ENCODE measurements at places on chromosomes 2 and 18.
A peak's percentile ranks its signal among the peaks of the same experiment; 100 is the strongest.

DNA sequence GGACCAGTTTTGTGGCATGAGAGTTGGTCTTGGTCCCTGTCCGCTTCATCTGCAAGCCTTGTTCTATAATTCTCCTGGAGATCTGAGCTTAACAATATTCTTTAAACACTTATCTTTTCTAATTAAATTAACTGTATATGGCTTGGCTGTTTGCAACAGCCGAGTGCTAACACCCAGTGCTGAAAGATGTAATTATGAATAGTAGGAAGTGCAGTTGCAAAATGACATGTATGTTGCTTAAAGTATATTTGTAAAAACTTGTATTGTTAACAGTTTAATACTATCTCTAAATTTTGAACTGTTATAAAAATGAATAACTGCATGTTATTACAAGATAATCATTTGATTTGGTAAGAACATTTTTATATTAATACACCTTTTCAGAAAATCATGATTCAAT lies 45.1 kb downstream of the CCDC102B start:
- no peak for DNase-seq

GRCh38 chr2:14516844-14517243 lies 115.7 kb upstream of the LRATD1 start:
- peak; percentile 76 for DNase-seq

DNA sequence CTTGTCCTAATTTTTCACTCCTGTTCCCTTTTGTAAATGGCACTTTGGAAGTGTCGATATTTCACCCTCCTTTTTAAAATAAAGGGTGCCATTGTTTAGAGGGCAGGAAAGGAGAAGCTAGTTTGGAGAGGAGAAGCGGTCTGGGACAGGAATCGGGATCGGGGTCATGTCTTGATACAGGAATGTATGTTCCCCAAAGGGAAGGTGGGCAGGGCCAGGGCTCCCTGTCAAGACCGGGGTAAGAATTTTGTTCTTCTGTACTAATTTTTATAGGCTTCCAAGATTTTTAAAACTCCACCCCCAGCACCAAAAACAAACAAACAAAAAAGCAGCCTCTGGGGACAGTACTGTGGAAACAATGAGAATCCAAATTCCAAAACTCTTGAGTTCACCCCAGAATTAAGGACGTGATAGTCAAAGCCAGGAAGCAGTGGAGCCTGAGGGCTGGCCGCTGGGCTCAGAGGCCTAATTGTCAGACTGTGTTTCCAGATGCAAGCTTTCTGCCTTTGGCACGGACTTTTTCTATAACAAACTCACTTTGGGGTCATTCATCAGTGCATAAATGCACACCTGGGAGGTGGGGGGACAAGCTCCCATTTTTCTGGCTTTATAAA lies 250.4 kb upstream of the SIX2 start:
- DNase-seq: no peak

DNA sequence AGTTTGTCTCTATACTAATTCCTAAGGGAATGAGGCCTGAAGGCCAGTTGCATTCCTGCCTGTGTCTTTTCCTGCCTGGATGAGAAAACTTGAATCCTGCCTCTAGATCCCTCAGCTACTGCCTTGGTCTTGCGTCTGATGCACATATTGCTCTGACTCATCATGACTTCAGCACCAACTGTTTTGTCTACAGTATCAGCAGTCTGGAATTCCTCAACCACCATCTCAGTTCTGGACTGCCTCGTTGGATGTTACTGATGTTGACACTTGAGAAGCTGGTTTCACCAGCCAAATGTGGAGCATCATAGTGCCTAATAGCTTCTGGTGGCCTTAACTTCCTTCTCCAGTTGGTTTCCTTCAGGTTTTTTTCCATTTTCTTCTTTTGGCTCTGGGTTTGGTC lies 211.0 kb downstream of the CTNNA2 start:
- DNase-seq: no peak

DNA sequence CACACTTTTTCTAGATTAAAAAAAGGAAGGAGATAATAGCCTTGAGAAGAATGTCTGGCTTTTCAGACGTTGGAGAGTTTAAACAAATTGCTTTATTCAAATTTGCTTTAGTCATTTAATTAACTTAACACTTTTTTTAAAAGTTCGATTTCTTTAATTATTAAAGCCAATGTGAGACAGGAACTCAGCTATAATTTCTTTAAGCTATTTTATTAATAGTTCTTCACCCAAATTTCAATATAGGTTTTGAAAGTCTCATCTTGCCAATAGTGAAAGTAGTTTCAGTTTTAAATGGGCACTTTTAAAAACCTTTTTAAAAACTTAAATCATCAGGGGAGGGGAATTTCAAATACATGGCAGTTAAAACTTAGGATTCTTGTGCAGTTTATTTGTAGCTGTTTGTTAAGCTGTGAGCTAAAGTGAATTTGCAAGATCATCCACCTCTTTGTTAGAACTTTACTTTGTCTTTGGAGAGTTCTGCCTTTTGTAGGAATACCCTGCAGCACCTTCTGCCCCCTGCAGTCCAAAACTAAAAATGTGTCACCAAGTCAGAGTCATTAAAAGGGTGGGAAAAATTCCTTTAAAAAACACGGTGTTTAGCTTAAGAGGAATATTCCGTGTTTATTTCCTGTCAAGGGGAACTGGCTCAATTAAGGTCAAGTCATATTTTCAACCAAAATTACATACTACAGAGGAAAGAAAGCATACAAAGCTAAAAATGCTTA lies 4.6 kb downstream of the TGIF1 start:
- DNase-seq: peak; percentile 88

GRCh38 chr2:223815186-223815883 lies 22.0 kb downstream of the AP1S3 start:
- DNase-seq: no peak

DNA sequence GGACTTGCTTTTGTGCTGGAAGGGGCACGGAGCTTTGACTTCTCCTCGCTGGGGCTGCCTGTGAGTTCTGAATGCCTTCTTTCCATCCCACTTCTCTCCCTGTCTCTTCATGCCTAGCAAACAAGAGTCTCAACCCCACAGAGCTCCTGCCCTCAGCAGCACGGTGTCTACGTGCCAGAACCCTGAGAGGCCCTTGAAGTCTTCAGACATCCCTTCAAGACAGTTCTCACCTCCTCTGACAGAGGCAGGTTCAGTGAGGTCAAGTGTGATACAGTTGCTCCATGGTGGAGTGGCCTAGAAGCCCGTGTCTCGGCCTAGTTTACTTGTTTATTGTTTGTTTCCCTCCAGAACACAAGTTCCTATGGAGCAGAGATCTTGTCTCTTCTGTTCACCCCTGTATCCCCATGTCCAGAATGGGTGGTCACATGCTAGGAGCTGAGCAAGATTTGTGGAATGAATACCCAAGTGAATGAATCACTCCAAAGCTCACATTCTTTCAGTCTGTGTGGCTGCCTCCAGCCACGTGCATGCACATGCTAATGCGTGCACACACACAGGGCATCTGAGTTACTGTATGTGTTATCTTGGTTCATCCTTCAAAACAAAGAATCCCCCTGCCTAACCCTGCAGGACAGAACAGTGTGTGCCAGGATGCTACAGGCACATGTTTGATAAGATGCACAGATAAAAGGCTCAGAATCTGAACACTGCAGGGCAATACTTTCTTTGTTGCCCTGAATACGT lies 391.6 kb downstream of the NBAS start:
- no peak for DNase-seq

- no peak for DNase-seq
Measured at GRCh38 chr2:29817801-29818680, 103.3 kb downstream of the ALK start.

DNA sequence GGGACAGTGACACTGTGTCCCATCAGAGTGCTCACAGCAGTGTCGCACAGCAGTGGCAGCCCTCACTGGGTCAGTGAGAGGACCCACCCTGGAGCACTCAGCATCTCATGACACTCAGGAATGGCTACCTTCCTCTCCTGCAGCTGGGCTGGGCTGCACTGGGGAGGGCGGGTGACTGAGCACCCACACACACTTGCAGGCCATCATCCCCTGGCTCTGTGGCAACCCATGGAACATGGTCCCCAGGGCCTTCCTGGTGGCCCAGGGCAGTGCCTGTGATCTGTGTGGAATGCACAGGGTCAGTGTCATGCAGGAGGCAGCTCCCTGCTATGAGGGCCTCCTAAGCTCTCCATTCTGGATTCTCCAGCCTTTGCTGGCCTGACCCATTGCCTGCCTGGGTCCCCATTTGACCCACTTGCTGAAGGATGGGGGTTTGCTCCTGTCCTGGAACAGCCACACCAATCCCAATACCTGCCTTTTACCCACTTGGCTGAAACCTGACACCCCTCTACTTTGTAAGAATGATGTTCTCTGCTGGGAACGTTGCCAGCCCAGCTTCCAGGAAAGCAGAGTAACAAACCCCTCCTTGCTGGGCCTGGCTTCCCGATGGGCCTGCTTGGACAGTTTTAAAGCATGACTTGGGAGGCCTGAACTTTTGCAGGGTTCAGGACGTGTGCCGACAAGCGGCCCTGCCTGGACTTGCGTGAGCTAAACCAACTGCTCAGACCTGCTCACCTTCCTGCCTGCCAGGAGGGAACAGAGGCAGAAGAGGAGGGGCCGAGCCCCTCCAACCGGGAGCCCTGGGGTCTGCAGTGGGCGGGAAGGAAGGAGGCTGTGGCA lies 13.7 kb downstream of the HS6ST1 start:
- DNase-seq: peak; percentile 63

- no peak for DNase-seq
Measured at GRCh38 chr2:179936654-179937053, 70.4 kb downstream of the CWC22 start.

DNA sequence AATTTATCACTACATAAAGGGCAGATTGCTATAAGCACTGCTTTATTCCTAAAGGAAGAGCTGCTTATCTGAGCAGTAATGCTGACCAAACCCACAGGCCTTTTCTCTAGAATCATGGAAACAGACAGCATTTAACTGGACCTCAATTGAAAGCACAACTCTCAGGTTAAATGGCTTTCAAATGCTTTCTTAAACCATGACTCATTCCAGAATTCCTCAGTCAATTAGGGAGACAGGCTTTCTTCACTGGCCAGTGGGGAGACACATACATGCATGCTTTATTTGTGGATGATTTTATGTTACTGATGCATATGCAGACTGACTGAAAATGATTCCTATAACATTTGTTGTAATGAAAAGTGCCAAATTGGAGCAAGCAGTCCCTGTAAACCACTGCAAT lies 114.6 kb downstream of the ACVR1 start:
- no peak for DNase-seq

GRCh38 chr2:217681791-217682190 lies 321.0 kb downstream of the TNS1 start:
- DNase-seq: no peak

Measured in dermis microvascular lymphatic vessel endothelial cell (primary cell).